ENCODE measurements at places on chromosomes 4 and X.
A peak's percentile ranks its signal among the peaks of the same experiment; 100 is the strongest.

GRCh38 chr4:156906325-156906724, 65.3 kb downstream of the PDGFC start:
- no peak for DNase-seq

GRCh38 chr4:154018659-154019058, 229.8 kb upstream of the SFRP2 start:
- no peak for DNase-seq

- peak; percentile 27 for DNase-seq
Measured at GRCh38 chr4:82957045-82957444, 53.6 kb downstream of the LIN54 start.

GRCh38 chr4:115537387-115537786, 424.0 kb upstream of the NDST4 start:
- DNase-seq = no peak

GRCh38 chrX:24491741-24492140, 26.7 kb downstream of the PDK3 start:
- DNase-seq = no peak

- no peak for DNase-seq
Measured at GRCh38 chr4:122107680-122108079, 44.5 kb upstream of the BLTP1 start.

GRCh38 chr4:9859810-9860209, 78.4 kb downstream of the DRD5 start:
- DNase-seq = no peak

- DNase-seq = no peak
Measured at GRCh38 chrX:50825825-50826224, 11.8 kb upstream of the SHROOM4 start.

GRCh38 chr4:177246641-177247584, 62.8 kb upstream of the NEIL3 start:
- no peak for DNase-seq

GRCh38 chr4:149176039-149176438, 639.6 kb downstream of the IQCM start:
- no peak for DNase-seq

DNA sequence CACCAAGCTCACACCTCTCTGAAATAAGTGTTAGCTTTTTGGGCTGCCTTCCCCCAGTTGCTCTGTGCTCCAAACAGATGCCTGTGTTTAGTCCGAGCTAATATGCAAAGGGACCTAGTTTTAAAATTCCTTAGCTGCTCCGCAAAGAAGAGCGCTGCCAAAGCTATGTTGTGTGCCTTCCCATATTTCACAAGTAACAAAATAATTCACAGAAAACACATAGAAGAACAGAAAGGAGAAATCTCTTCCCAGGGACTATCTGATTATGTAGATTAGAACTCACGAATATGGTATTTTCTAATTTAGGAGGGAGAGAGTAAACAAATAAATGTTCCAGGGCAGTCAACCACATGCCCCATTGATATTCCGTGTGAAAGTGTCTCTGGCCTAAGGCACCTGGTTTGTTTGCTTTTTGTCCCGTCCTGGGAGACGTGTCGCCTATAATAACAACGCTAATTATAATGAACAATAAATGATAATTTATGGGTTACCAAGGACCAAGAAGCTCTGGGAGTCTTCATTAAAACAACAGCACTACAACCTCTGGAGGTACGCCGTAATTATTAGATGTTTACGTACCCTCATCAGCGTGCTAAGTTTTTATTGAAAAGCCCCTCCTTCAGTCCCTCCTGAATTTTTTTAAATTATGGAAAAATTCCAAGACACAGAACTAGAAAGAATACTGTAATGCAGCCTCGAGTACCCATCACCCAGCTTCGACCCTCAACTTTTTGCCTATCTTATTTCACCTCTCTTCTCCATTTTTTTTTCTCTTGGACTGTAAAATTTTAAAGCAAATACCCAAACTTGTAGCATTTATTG, 1.2 kb upstream of the CCNG2 start:
- no peak for DNase-seq

- no peak for DNase-seq
Measured at GRCh38 chr4:6658597-6659075, 18.2 kb downstream of the MRFAP1 start.

- no peak for DNase-seq
Measured at GRCh38 chr4:17058916-17059741, 160.7 kb upstream of the LDB2 start.

GRCh38 chrX:73850124-73851013, 287.4 kb downstream of the CHIC1 start:
- peak; percentile 32 for DNase-seq

DNA sequence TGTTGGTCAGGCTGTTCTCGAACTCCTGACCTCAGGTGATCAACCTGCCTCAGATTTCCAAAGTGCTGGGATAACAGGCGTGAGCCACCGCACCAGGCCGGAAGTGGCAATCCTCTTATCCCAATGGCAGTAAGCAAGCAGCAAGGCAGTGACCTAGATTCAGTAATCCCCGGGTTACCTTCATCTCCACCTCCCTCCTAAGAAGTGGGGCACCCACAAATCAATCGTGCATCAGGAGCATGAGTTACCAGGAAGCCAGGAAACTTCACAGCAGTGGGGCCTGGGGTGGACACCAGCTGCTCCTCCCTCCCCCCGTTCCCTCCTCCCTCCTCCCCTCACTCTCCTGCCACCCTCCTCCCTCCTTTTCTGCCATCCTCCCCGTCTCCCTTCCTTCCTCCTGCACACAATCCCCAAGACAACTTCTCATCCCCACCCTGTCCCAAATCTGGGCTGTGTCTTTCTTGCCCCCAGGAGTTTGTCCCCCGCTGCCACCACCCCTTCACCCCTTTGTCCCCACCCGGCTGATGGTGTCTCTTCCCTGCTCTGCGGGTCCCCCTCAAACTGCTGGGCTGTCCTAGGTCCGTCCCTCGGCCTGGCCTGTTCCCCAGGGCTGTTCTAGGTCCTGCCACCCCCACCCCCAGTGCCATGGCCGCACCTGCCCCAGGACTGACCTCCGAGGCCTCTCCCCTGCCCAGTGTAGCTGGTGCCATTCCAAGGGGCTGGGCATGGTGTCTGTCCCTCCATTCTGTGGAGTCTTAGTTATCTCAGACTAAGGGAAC, 2.2 kb downstream of the PDE6B start:
- no peak for DNase-seq

DNA sequence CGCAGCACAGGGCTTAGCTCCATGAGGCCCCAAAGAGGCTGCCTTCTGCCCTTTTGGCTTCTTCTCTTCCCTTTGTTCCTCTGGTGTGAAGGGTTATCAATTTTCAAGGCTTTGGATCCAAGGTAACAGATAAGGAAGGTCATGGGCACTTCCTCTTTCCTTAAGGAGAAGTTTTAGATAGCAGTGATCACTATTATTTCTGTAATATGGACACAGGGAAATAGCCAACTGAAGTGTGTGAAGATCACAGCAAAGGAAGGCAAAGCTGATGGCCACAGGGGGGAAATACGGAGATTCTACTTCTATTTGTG, 366.8 kb downstream of the UNC5C start:
- no peak for DNase-seq

DNA sequence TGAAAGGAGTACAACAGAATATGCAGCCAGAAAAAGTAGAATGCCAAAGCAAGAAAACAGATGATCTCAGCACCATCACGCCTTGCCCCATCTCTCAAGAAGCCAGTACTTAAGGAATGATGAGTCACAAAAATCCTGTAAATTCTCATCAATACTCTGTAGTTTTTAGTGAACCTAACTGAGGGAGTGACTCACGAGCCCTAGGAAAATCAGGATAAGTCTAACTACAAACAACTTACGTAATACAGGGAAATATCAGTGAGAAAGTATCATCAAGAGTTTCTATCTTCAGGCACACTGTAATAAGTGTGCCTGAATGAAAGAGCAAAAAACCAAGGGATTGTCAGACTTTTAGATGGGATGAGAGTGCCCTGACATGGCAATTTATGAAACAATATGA, 644.4 kb downstream of the STPG2 start:
- no peak for DNase-seq

- no peak for DNase-seq
Measured at GRCh38 chr4:114343015-114343414, 255.6 kb upstream of the UGT8 start.

- no peak for DNase-seq
Measured at GRCh38 chrX:14920196-14920595, 47.0 kb downstream of the MOSPD2 start.

DNA sequence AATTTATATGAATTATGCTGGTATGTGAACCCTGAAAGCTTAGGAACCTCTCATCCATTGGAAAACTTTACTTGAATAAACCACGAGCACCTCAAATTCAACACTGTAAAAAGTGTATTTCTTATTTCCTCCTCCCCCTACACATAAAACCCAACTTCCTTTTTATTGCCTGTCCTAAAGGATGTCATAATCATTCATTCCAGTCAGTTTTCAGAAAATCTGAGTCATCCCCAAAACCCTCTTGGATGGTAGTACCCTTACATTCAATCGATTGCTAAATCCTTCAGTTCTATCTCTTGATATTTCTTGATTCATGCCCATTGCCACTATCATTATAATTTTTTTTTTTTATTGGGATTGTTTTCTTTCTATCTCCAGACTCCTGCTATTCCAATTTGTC, 91.1 kb upstream of the ATP8A1 start:
- DNase-seq = no peak

GRCh38 chr4:74529284-74530041, 84.5 kb downstream of the AREG start:
- no peak for DNase-seq

GRCh38 chr4:8722556-8722955, 130.0 kb downstream of the CPZ start:
- no peak for DNase-seq

- DNase-seq = no peak
Measured at GRCh38 chr4:174210354-174210753, 73.1 kb downstream of the FBXO8 start.

GRCh38 chr4:41039317-41039716, 175.0 kb downstream of the APBB2 start:
- no peak for DNase-seq

DNA sequence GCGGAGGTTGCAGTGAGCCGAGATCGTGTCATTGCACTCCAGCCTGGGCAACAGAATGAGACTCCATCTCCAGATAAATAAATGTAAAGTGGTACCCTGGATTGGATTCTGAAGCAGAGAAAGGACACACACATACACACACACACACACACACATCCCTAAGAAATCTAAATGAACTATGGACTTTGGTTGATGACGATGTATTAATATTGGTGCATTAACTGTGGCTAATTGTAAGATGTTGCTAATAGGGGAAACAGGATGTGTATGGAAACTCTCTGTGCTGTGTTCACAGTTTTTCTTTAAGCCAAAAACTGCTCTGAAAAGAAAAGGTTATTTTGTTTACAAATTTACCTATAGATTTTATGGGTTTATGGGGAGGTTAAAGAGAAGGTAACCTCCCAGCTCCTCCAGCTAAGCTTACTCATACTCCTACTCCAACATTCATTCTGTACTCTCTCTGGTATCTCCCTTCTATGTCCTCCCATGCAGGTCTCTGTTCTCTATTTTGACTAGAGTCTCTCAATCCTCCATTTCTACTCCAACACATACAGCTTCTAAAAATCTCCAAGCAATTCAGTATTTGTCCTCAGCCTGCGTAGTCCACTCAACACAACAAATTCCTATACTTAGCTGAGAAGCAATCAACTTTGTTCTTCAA, 46.5 kb upstream of the RELL1 start:
- no peak for DNase-seq

GRCh38 chr4:61468024-61468720, 268.0 kb downstream of the ADGRL3 start:
- DNase-seq = no peak

DNA sequence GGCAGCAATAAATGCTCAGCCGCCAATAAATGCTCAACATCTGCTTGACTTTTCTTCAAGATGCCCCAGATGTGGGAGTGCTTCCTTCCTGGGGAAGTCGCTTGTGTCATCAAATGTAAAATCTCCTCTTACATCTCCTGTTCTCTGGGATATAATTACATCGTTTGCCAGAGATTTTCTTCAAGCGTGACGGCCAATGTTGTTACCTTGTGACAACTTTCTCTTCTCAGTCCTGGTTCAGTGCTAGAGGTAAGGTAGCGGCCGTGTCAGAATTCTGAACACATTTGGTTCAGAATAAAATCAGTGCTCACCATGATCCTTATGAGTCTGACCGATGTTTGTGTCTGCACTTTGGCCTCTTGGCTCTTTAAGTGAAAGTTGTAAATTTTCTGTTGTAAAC, 102.5 kb downstream of the ASMT start:
- DNase-seq = no peak

DNA sequence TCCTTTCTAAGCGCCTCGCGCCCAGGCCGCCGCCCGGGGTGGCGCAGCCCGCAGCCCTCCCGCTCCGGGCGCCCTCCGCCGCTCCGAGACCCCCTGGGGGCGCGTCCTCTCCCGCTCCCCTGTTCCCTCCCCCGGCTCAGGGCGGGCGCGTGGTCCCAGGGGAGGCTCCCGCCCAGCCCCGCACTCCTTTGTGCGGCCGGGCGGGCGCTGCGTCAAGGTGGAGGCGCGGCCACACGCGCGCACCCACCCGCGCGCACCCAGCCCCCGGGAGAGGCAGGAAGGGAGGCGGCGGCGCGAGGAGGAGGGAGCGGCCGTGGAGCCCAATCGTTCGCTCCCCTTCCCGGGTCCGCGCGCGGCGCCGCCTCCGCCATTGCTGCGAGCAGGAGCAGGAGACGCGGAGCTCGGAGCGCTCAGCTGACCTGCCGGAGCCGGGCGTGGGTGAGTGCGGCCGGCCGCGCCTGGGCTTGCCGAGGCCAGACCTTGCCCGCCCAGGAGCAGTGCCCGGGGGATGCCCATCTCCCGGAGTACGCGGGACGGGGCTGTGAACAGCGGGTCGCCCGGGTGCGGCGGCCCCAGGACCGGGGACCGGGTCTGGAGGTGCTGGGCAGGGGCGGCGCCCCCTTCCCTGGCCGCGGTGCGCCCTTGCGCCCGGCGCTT, at the start of gene NSG1:
Gene NSG1 (plus strand): TSS at position 367 of the 657 bp plus-strand sequence. CDS start 528 bp downstream, outside the sequence.
- no peak for DNase-seq

DNA sequence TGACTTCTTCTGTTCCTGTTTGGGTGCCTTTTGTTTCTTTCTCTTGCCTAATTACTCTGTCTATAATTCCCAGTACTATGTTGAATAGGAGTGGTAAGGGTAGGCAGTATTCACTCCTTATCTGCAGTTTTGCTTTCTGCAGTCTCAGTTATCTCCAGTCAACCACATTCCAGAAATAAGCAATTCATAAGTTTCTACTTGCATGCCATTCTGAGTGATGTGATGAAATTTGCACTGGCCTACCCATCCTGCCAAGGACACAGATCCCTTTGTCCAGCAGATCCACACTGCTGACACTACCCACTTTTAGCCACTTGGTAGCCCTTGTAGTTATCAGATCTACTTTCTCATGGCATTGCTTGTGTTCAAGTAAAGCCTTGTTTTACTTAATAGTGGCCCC, 971.6 kb upstream of the INTU start:
- no peak for DNase-seq
